ENCODE measurements at places on chromosomes 4 and X.

- no peak for DNase-seq
Measured at GRCh38 chrX:37993837-37994619, 12.3 kb upstream of the SYTL5 start.

GRCh38 chr4:169658196-169658595 is 37.8 kb downstream of the CLCN3 start:
- no peak for DNase-seq

- DNase-seq, result peak; percentile 20
Measured at GRCh38 chr4:3851211-3851610, 85.0 kb downstream of the ADRA2C start.

- no peak for DNase-seq
Measured at GRCh38 chrX:119492463-119492862, 24.2 kb downstream of the SLC25A5 start.

DNA sequence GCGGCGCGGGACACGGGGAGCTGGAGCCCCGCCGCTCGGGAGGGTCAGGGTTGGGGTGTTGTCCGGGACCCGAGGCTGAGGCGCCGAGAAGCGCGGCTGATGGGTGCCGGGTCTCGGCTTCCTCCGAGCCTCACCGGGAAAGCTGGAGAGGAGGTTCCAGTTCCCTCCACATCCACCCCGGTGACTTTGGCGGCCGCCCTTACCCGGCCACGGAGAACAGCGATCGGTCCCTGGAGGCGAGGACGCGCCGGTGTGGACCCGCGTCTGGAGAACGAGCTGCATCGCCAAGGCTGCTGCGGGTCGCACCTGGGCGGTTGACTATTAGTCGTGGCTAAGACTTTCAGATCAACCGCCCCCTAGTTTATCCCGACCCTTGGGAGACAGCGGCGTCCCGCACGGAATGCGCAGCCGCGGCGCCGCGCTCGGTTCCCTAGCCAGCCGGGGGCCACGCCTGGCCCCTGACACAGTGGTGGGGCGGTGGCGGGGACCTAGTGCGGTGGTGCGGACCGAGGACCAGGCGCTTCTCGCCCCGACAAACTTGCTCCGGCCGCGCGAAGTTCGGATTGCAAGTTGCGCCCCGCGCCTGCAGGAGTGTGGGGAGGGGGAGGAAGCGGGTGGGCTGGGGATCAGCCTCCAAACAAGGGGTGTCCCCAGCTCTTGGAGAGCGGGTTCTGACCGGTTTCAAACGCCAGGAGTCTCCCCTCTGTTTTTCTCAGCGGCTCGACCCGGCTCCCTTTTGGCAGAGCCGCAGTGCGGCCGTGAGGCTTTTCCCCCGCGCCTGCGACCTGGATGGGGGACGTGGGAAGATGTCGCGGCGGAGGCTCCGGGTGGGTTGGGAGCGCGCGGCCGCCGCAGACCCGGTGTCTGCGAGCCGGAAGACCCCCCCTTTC is 568 bp downstream of the FHDC1 start:
- DNase-seq, result no peak

- no peak for DNase-seq
Measured at GRCh38 chr4:162239992-162240769, 76.4 kb upstream of the FSTL5 start.

GRCh38 chrX:29581223-29581622 is 634.1 kb upstream of the MAGEB2 start:
- DNase-seq, result no peak

DNA sequence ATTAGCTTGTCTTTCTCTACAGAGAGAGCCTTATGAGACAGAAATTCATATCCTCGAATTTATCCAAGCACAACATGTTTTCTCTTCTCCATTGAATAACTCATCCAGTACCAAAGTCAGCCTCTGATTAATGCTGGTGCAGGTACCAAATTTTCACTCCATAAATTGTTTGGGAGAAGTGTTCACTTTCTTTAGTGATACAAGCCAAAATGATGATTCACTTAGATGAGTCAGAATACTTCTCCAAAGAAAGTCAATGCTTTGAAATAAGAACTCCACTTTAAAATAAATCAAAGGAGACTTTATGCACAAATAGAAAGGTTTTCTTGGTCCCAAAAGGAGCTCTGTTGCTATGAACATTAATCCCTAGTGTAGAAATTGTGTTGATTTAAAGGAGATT is 60.2 kb downstream of the MAOB start:
- DNase-seq, result peak; percentile 1

DNA sequence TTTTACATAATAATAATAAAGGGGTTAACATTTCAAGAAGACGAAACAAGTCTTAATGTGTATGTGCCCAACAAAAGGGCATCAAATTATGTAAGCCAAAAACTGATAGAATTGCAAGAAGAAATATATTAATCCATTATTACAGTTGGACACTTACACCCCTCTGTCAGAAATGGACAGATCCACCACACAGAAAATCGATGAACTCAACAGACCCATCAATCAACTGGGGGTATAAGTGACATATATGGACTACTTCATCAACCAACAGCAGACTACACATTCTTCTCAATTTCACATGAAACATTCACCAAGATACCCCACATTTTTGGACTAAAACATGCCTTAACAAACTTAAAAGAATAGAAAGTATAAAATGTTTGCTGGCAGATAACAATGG is 183.8 kb downstream of the COL25A1 start:
- no peak for DNase-seq

DNA sequence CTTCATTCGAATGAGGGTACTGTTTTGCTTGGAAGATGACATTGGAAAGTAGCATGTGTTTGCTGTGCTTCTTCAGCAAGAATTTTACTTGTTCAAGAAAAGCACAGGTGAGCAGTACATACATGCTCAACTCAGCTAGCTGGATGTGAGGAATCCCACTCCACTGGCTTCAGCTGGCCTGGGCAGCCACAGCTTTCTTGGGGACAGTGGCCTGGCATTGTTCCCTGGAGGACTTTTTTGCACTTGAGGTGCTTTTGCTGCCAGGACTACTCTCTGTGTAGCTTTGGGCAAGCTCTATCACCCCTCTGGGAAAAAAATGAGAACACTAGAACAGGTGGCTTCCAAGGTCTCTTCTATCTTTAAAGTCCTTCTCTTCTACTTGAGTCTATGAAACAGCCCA is 184.3 kb downstream of the LDB2 start:
- no peak for DNase-seq

Data from fibroblast of skin of scalp (primary cell).